ENCODE measurements at places on chromosomes 16 and 17.

GRCh38 chr16:27689711-27690110 lies 139.8 kb downstream of the KATNIP start:
- DNase-seq = no peak

DNA sequence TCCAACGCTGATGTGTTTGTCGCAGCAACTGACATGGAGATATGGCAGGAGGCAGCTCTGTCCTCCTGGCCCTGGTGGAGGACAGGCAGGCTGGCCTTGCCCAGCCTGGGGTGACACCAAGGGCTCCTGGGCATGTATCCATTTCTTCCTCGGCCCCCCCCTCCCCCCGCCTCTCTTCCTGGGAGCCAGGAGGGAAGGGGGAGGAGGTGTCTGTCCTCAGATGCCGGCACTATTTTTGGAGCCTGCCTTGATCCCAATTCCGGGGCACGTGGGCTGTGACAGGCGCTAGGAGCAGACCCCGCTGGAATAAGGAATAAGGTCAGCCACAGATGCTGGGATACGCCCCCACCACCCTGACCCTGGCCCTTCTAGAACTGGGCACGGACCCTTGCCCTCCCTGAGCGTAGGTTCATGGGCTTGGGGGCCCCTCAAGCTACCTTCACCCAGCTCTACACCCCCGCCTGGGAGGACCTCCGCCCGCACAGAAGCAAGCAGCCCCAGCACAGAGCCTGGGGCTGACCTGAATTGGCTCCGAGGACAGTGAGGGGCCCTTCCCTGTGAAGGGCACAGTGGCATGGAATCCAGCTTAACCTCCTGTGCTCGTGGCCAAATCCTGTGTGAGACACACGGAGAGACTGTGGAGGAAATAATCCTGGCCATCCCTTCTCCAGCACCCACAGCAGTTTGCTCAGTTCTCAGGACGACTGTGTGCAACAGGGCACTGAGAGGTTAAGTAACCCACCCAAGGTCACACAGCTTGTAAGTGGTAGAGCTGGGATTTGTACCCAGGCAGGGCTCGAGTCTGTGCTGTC lies 24.1 kb downstream of the SEC14L5 start:
- DNase-seq = no peak

GRCh38 chr17:885971-886571 lies 93.5 kb downstream of the NXN start:
- no peak for DNase-seq

DNA sequence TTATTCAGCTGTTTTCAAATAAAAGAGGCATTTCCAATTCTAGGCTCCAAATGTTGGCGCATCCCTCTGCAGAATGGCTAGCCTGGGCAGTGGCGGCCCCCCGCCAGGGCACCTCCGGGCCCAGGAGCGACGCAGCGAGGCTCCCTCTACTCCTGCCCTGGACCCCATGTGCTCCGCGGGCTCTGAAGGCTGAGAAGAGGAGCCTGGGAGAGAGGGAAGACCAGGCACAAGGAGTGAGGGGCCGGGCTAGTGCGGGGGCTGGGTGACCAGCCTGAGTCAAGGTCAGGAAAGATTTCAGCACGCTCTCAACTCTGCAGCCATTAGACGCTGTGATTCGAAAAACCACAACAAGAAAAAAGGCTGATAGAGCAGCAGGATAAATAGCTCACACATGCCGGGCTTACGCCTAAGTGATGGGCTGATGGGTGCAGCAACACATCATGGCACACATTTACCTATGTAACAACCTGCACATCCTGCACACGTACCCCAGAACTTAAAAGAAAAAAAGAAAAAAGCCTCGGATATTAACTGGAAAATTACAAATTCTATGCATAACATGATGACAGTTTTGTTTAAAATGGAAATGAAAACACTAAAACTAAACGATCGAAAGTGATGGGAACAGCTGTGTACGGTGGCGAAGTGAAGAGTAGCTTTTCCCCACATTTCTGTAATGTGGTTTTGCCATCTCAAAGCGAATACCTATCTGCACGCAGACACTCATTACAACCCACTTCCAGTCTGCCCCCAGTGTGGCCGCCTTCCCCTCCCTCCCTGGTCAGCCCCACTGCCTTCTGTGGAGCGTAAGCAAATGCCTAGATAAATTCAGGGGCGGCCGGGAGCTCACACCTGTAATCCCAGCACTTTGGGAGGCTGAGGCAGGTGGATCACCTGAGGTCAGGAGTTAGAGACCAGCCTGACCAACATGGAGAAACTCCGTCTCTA lies 44.4 kb downstream of the MAP1LC3B start:
- DNase-seq = no peak

- DNase-seq = no peak
Measured at GRCh38 chr17:57615836-57616757, 129.0 kb downstream of the CCDC182 start.

GRCh38 chr16:8972843-8973586 lies 9.3 kb upstream of the USP7 start:
- no peak for DNase-seq

DNA sequence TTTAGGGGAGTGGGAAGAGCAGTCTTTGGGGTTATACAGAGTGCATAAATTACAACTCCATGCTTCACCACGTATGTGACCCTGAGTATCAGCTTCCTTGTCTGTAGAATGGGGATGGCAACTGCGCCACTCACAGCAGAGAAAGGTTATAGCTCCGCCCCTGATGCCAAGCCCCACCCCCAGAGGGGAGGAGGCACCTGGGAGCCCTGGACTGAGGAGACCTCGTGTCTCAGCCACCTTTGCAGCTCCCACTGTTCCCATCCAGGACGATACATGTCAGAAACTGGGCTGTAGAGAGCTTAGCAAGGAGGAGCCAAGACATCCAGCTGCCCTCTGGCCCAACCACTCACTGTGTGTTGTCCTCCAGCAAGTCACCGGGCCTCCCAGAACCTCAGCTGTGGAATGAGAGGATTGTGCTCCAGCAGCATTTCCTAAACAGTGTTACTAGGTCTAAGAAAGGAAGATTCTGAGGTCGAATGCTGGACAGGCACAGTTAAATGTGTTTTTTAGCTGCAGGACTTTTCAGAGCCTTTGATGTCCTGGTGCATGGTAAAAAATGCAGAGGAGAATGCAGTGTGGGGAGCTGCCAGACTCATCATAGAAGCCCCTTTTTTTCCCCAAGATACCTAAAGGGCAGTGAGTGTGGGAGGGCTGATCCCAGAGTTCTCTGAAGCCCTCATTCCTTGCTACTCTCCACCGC lies 49.4 kb downstream of the BEAN1 start:
- no peak for DNase-seq

DNA sequence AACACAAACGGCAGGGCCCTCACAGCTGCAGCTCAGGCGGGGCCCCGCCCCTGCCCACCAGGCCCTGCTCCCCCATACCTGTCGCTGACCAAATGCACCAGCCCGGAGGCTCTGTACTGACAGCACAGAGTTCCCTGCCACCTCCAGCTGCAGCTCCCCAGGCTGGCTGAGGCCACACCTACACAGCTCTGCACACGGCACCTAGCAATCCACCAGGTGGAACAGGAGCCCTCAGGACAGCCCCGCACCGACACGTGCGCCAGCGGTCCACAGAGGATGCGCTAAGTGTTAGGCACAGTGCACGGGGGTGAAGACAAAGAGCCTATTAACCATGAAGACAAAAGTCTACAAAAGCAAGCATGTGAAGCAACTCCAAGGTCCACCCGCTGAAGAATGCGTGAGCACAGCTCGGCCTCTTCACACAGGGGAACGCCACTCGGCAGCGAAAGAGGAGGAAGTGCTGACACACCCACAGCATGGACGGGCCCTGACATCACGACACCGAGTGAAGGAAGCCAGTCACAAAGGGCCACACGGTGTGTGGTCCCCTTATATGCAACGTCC lies 5.4 kb downstream of the ZCCHC14 start:
- DNase-seq = peak; percentile 16

DNA sequence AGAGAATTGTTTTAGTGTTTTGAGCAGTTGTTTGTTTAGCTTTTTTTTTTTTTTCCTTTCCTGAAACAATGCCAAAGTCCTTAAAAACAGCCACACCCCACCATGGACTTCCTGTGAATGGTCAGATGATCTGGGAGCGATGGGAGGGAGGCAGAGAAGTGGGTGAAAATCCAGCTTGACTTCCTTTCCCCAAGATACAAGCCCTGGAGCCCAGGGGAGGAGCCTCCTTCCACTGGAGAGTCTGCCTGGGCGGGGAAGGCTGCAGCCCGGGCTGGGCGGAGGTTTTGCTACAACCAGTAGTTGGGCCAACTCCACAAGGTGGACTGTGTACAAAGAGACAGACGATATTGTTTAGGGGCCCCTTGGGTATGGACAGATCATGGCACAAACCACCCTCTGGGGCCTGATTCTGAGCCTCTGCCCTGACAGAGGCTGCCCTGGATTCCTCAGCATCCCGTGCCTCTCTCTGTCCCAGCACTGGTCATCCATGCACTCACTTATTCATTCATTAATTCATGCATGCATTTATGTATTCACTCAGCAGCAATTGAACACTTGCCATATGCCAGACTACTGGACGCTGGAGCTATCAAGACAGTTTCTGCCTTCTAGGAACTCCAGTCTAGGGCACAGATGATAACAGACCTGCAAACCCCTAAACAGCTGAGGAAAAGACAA lies 29.8 kb downstream of the WSB1 start:
- DNase-seq = no peak

DNA sequence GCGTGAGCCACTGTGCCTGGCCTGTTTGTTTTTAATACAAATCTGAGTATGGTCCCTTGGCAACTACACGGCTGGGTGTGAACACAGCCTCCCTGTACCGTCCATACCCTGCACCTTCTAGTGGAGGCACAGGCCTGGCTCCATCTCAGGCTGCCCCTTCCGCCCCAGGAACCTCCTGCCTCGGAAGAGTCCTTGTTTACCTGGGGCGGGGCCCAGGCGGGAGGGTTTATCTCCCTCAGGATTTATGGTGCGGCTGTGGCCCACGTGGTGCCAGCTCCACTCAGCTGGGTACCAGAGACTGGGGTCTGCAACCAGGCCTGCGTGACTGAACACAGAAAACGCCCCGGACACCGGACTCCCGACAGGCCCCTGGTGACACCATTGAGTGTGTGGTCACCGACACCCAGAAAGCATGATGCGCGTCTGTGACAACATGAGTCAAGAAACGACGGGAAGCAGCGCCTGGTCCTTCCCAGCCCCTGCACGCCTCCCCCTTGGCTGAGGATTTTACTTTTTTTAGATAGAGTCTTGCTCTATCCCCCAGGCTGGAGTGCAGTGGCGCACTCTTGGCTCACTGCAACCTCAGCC lies 19.0 kb downstream of the UNKL start:
- DNase-seq = no peak

GRCh38 chr17:63929860-63930766 lies 2.0 kb downstream of the CD79B start:
- DNase-seq = no peak

DNA sequence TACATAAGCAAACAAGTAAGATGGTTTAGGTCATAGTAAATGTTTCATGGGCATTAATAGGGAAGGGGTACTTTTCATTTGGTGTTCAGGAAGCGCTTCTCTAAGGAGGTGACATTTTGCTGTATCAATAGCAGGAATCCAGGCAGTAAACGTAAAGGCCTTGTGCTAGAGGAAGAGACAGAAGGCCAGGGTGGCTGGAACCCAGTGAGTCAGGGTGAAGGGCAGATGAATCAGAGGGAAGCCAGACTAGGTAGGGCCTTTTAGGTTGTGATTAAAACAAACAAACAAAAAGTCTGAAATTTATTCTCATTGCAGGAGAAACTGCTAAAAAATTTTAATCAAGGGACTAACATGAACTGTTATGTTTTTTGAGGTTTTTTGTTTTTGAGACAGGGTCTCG lies 6.5 kb downstream of the BMERB1 start:
- no peak for DNase-seq

- DNase-seq = no peak
Measured at GRCh38 chr16:7644811-7645210, 312.2 kb downstream of the RBFOX1 start.

DNA sequence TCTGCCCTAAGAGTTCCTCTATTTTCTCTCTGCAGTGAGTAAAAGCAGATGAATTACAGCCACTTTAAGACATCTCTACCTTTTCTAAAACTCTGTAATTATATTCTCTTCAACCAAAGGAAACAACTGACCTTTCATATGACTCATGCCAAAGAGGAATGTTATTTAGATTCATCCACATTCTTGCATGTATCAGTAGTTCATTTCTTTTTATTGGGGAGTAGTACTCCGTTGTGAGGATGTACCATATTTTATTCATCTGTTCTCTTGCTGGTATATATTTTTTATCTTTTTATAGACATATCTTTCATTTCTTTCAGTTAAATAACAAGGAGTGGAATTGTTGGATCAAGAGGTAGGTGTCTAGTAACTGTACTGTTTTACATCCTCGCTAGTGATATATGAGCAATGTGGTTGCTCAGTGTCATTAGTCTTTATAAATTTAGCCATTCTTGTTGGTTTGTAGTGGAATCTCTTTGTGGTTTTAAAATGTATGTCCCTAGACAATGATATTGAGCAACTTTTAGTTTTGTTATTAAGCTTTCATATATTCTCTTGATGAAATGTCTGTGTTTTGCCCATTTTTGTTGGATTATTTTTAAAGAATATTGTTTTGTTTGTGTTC lies 7.8 kb upstream of the MYH8 start:
- no peak for DNase-seq

GRCh38 chr16:15773968-15774367 lies 82.9 kb downstream of the MYH11 start:
- DNase-seq = no peak

GRCh38 chr16:84155771-84156170 lies 10.7 kb downstream of the DNAAF1 start:
- no peak for DNase-seq

DNA sequence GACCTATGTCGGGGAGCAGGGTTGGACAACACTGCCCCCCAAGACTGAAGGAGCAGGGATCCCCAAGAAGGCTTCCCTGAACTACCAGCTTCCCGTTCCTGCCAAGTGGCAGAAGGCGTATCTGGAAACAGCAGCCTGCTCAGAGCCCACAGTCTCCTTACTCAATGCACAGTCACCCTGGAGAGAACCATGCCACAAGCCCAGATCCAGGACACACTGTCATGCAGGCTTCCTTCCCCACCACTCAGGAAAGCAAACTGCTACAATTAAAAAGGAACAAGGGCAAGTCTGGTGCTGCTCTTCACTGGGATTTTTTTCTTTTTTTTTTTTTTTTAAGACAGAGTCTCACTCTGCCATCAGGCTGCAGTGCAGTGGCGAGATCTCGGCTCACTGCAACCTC lies 8.2 kb downstream of the WDR45B start:
- no peak for DNase-seq

GRCh38 chr17:33267271-33267790 lies 25.8 kb downstream of the ASIC2 start:
- no peak for DNase-seq

GRCh38 chr16:73172241-73172972 lies 124.5 kb upstream of the ZFHX3 start:
- no peak for DNase-seq

- no peak for DNase-seq
Measured at GRCh38 chr16:1530883-1531637, 2.4 kb upstream of the TMEM204 start.

DNA sequence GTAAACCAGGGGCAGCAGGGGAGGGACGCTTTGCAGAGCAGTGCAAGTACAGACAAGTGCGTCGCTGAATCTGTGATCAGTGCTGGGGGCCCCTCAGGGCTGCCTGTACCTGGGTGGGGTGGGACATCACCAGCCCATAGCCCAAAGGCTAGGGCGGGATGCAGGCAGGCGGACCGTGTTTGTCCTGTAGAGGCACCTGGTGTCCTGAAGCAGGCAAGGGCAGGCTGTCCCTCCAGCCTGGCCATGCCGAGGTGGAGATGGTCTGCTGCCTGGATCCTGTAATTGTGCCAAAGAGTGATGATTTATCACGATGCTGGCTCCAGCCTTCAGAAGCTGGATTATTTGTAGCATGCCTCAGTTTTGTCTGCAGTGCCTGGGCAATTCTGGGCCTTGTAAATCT lies 137.9 kb upstream of the GSE1 start:
- no peak for DNase-seq

- no peak for DNase-seq
Measured at GRCh38 chr17:48693178-48693577, 29.1 kb downstream of the PRAC1 start.

Data from iPS DF 6.9 (cell line).